ENCODE measurements at places on chromosomes 5 and 9.
A peak's percentile ranks its signal among the peaks of the same experiment; 100 is the strongest.

- no peak for DNase-seq
Measured at GRCh38 chr5:116509483-116510244, 65.0 kb downstream of the SEMA6A start.

- DNase-seq = no peak
Measured at GRCh38 chr9:131122158-131122557, 3.2 kb upstream of the NUP214 start.

- DNase-seq = no peak
Measured at GRCh38 chr9:134781591-134782302, 98.9 kb upstream of the FCN2 start.

GRCh38 chr5:14706615-14707021, 42.1 kb downstream of the OTULIN start:
- DNase-seq = no peak

- no peak for DNase-seq
Measured at GRCh38 chr9:125950880-125951471, 203.8 kb downstream of the PBX3 start.

GRCh38 chr5:35316611-35317274, 86.5 kb upstream of the PRLR start:
- DNase-seq = no peak

- no peak for DNase-seq
Measured at GRCh38 chr5:28281351-28281750, 1243.0 kb upstream of the CDH9 start.

- no peak for DNase-seq
Measured at GRCh38 chr5:969408-969839, 39.2 kb upstream of the NKD2 start.

GRCh38 chr5:173328844-173329490, 753 bp upstream of the STC2 start:
- no peak for DNase-seq

- DNase-seq = no peak
Measured at GRCh38 chr9:104868687-104869404, 59.1 kb downstream of the ABCA1 start.

GRCh38 chr5:122501089-122501435, 189.0 kb downstream of the SNCAIP start:
- DNase-seq = no peak

DNA sequence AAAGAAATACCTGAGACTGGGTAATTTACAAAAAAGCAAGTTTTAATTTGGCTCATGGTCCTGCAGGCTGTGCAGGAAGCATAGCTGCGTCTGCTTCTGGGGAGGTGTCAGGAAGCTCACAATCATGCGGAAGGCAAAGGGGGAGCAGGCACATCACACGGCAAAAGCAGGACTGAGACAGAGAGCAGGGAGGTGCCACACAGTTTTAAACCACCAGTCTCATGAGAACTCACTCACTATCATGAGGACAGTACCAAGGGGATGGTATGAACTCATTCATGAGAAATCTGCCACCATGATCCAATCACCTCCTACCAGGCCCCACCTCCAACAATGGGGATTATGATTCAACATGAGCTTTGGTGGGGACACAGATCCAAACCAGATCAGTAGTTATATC, 96.2 kb downstream of the OSTF1 start:
- no peak for DNase-seq

DNA sequence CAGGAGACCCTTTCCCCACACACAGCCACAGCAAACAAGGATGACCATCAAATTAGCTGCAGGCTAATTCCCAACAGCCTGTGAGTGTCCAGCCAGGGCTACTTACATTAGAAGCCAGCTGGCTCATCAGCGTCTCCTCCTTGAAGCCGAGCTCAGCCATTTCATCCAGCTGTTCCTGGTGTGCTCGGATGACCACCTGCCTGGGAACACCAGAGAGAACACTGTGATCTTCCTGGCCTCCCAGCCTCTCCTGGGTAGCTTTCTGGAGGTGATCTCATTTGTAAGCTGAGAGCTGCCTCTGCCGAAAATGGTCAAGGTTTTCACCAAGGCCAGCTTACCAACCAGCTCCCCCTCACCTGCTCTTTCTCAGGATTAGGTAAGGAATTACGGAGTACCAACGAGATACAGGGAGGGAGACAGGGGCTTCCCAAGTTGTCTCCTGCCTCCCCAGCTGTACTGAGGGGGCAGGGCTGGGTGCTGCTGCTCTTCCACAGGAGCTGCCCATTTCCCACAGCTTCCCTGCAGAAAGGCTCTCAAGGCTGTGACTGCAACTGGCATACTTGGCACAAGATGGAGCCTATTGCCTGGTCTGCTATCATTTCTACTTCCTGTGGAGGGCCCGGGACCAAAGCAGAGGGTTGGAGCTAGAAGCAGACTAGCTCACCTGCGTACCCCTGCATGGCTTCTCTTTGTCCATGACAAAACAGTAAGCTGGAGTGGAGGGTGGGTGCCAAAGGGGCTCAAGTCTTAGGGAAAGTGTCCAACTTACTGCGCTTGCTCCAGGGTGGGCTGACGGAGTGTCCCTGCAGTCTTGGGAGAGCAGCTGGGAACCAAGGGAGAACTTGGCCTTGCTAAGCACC, 73.9 kb downstream of the KIF24 start:
- DNase-seq = no peak

- DNase-seq = peak; percentile 2
Measured at GRCh38 chr9:3441197-3441816, 84.5 kb downstream of the RFX3 start.

DNA sequence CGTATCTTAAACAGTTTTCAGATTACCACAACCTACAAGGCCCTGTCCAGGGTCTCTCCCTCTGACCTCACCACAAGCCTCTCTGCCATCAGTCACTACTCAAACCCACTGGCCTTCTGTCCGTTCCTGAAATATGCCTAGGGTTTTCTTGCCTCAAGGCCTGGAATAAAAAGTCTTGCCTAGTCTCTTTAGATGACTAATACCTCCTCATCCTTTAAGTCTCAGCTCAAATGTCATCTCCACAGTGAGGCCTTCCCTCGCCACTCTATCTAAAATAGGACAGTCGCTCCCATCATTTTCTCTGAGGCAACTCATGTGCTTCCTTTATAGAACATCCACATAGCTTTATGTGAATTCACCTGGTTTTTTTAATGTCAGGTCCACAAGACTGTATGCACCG, 5.2 kb downstream of the DENND1A start:
- no peak for DNase-seq

GRCh38 chr9:98182069-98182820, 10.2 kb downstream of the CORO2A start:
- no peak for DNase-seq

DNA sequence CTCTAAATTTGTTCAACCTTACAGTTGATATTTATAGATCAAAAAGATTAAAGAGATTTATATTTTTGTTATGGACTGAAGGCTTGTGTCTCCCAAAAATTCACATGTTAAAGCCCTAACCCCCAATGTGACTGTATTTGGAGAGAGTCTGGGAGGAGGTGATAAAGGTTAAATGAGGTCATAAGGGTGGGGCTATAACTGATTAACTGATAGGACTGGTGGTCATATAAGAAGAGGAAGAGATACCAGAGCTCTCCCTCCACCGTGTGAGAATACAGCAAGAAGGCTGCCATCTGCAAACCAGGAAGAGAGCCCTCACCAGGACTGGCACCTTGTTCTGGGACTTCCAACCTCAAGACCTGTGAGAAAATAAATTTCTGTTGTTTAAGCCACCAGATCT, 264.3 kb downstream of the ENC1 start:
- no peak for DNase-seq

GRCh38 chr5:121319292-121319691, 532.4 kb upstream of the FTMT start:
- DNase-seq = no peak

DNA sequence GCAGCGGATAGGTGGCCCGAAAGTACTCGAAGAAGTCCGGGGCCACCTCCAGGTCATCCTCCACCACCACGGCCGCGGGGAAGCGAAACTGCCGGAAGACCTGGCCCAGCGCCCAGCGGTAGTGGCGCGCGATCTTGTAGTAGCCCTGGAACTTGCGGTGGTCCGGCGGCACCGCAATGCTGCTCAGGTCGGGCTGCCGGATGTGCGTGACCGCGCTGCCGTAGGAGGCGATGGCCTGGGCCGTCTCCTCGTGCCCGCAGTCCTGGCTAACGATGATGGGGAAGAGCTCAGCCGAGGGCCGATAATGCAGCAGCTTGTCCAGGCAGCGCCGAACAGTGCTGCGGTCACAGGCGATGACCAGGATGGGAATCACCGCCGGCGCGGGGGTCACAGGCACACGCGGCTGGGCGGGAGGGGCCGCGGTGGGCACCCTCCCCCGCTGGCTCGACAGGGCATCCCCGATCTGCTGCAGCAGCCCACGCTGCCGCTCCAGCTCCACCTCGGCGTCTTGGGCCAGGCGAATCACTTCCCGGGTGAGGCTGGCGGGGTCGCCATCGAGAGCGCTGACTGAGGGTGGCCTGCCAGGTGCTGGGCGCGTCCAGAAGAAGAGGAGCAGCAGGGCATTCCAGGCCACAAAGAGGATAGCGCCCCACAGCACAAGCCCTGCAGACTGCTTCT, 10.2 kb downstream of the MGAT1 start:
- no peak for DNase-seq

- DNase-seq = no peak
Measured at GRCh38 chr5:19406576-19407365, 581.2 kb downstream of the CDH18 start.

- no peak for DNase-seq
Measured at GRCh38 chr9:110161940-110162339, 46.0 kb downstream of the C9orf152 start.

DNA sequence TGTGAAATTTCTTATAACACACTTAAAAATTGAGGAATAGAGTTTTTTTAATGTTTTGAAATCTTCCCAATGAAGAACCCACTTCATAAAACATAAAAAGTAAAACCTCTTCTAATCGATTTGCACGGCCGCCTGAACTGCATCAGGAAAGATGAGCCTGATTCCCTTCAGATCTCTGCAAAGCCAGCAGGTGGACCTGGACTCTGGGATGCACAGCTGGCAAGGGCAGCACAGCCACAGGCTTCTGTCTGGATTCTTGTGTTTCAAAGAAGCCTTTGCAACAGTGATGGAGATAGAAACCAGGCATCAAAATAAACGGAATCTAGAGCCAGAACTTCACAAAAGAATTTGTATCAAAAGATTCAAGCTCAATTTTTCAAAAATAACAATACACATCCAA, 36.0 kb upstream of the SPATA31C2 start:
- no peak for DNase-seq

DNA sequence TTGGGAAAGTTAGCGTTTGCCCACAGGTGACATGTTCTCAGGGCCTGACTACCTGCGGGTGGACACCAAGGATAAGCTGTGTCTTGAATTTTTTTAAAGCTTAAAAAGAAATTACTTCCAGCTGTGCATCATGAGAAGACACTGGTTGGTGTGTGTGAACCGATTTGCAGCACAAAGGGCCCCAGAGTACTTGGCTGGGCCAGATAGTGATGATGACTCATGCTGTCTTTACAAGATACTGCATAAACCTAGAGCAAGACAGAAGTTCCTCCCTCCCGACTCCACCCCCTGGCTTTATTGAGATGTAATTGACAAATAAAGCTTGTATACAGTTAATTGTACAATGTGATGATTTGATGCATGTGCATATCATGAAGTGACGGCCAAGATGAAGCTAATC, 212.8 kb downstream of the NXNL2 start:
- no peak for DNase-seq

DNA sequence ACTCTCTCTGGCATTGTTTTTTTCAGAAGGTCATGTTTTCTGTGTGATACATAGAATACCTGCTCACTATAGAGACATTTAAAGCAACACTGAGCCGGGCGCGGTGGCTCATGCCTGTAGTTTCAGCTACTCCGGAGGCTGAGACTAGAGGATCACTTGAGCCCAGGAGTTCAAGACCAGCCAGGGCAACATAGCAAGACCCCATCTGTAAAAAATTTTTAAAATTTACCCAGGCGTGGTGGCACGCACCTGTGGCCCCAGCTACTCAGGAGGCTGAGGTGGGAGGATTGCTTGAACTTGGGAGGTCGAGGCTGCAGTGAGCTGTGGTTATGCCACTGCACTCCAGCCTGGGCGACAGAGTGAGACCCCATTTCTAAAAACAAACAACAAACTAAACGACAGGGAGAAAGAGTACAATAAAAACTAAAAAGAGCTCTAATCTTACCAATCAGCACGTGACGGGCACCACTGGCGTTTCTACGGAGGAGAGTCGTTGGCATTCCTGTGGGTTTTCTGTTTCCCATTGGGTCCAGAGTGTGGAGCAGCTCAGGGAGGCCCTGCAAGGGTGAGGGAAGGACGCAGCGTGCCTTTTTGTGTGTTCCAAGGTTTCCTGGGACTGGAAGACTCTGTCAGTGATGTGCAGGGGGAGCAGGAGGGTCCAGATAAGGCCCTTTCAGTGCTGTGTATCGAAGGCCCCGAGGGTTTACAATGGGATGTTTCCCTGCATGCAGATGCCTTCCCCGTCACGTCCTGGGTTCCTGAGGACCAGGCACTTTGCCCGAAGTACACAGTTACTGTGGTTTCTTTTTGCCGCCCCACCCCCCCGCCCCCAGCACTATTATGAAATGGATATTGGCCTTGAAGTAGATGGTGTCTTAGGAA, 7.2 kb upstream of the RNU6ATAC start:
- no peak for DNase-seq

GRCh38 chr5:60843386-60843935, 608 bp downstream of the ELOVL7 start:
- no peak for DNase-seq

DNA sequence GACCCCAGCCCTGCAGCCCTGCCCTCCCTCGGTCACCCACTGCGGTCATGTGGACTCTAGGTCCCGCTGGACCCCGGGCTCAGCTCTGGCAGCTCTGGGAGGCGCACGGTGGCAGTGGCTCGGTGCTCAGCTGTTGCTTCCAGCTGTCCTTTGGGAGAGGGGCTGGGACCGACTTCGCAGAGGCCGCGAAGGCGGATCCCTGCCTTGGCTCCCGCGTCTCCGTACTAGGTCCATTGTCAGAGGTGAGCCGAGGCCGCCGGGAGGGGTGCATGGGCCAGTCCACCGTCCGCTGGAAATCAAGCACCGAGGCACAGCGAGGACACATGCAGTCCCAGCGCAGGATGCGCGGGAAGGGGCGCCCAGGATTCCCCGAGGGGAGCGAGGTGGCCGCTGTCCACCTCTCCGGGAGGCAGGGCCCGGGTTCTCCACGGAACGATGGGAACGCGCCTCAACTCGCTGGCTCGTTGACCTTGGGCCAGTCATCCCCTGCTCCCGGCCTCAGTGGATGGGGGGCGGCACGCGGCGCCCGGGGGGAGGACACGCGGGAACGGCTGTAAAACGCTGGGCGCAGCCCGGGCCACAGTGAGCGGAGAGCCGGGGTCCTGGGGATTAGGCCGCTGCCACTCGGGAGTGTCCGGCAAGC, 732 bp downstream of the GBGT1 start:
- DNase-seq = no peak

Measured in NCI-H1048 (cell line).